Fibroblast of skin of left quadriceps (primary cell): ENCODE measurements at places on chromosomes 2 and 18.

DNA sequence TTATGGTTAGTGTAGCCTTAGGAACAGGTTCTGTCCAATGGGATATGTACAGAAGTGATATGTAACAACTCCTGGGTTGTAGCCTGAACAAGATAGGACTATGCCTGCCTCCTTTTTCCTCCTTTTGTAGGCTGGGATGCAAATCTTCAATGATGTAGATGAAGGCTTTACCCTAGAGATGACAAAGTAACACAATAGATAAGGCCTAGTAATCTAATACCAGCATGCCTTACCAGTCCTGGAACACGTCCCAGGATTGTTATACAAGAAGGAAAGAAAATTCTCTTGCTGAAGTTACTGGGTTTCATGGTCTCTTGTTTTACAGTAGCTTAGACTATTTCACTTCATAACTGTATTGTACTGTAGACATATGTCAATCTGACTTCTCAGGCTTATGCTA is 192.1 kb downstream of the OTX1 start:
- no peak for DNase-seq

DNA sequence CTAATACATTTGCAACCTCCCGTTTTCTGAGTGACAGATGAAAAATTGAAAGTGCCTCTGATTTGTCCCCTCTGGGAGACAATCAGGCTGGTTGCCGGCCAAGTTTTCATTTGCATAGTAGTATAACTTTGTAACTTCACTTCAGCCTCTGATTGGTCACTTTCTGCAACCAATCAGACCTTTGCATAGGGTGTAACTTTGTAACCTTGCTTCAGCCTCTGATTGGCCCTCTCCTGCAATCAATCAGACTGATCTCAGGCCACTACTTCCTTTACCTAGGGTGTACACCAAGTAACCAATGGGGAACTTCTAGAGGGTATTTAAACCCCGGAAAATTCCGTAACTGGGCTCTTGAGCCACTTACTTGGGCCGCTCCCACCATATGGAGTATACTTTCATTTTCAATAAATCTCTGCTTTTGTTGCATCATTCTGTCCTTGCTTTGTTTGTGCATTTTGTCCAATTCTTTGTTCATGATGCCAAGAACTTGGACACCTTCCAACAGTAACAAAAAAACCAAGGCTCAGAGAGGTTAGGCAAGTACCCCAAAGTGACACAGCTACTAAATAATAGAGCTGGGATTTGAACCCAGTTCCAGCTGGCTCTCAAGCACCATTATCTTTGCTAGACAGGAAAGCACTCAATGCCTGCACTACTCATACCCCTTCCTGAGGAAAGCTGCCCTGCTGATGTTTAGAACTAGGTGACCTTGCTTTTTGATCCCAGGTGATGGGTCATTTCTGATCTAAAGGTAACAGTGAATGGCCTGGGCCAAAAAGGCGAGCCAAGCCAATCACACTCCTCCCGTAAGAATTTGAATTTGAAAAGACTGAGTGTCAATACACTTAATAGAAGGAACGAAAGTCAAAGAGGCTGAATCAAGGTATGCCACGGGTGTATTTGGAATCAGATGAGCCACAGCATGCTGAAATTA is 10.9 kb upstream of the MYOM1 start:
- DNase-seq, result no peak

DNA sequence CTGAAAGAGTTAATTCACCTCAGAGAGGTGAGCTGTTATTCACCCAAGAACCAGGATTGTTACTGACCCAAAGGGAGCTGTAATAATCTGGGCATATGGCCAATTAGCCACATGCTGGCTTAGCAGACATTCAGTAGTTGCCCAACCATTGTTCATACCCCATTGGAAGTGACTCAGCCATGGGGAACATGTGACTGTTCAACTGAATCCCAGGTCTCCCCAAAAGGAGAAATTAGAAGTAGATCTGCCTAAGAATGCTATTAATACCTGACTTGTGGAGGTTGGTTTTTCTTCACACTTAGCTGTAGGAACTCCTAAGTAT is 272.6 kb upstream of the UBE2E3 start:
- DNase-seq, result peak; percentile 73

GRCh38 chr18:53639687-53640086 is 584.8 kb downstream of the MBD2 start:
- DNase-seq, result no peak

- no peak for DNase-seq
These were observed 33.6 kb downstream of the USP40 start for GRCh38 chr2:233532971-233533370.

GRCh38 chr18:62989195-62989594 is 273.9 kb downstream of the PHLPP1 start:
- DNase-seq, result no peak

DNA sequence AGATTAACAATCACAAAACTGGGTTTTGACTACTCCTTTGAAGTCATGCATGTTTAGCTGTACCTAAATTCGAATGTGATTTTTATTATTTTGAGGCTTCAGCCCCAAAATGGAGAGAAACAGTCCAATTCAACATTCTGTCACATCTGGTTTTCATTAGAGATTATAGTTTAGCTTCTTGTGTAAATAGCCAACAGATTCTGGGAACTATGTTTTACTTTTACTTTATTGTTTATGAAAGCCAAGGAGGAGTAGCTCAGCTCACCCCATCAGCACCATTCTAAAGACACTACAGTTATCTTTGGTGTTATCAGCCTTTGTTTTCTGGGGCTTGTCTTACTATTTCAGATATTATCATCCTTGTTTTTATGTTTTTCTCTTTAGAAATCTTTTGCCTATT is 465.0 kb upstream of the CWC22 start:
- peak; percentile 47 for DNase-seq

- DNase-seq, result no peak
These were observed 1.9 kb downstream of the LIMS2 start for GRCh38 chr2:127673291-127674069.

GRCh38 chr18:61815885-61816470 is 76.8 kb downstream of the RNF152 start:
- no peak for DNase-seq

DNA sequence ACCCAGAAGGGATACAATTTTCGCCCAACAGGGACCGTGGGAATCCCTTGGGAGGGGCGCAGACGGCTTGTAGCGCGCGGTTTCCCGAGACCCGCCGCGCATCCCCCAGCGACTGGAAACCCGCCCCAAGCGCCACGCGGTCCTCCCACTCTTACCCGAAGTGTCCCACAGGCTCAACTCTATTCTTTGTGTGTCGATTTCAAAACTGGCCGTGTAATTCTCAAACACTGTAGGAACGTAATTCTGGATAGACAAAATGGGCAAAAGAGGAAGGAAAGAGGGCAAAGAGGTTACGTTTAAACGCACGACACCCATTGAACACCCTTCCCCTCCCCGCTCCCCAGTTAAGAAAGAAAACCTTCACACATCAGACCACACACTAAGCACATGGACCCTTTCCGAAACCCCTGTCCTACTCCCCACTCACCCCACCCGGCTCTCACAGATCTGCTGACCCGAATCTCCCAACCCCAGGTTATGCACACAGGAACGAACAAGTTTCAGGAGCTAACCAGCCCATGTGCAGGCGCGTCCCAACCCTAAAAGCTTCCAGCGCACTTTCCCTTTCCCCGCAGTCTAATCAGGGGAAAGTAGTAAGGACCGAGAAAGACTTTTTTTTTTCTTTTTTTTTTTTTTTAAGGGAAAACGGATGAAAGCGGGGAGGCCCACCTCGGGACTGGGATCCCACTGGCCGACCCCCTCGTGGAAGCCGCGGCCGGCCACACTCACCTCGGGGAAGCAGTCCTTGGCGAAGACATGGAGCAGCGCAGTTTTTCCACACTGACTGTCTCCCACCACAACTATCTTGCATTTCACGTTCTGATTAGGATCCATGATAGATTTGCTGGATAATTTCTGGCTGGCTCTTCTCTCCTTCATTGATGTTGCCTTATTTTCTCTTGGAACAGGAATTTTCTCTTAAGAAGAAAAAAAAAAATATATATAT is 655 bp downstream of the RND3 start:
- DNase-seq, result no peak

GRCh38 chr2:197915548-197916265 is 111.3 kb downstream of the PLCL1 start:
- peak; percentile 68 for DNase-seq
